ENCODE measurements at places on chromosomes 2 and 18. TPM values are rescaled to one million over a fixed set of nuclear protein-coding genes. Genes with fewer than 3 reads are reported as not detected.

DNA sequence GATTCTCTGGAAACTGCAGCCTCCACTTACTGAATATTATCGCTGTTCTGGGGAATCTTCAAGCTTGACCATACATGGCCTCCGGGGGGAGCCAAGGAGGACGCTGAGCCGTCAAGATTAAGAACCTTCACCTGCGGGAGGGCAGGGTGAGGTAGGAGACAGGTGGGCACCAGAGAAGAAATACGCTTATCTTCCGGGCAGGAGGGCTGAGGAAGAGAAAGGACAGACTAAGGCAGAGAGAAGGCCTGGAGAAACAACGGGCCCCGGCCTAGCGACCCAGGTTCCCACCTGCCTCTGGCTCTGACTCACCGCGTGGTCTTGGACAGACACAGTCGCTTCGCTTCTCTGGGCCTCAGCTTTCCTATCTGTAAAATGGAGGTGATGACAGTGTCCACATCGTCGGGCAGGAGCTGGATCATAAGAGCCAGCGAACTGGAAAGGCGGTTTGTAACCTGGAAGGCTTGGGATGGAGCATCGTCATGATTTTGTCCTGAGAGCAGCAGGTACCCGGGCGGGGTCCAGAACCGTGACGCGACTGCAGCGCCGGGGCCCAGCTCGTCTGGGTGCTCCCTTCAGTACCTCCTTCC is 659 bp downstream of the ZNF142 start:
- DNase-seq: peak; percentile 67

DNA sequence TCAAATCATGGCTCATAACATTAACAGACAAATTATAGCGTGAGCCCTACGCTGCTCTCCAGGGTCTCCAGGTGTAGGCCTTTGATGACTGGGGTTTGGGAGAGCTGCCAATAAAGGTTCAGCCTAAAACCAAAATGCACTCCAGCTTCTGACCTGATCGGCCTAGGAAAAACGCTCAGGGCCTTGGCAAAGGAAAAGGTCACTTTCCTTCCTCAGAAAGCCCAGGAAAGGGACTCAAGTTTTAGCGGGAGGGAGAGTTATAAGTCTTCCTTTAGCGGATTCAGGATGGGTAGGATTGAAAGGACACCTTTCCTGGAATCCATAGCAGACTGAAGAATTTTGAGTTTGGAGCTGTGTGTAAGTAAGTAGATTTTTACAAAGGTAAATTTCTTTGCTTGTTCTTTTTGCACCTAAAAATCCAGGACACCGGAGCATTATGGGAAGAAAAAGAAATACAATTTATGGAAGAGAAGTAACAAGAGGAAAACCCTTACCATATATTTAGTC is 8.8 kb downstream of the EVX2 start:
- DNase-seq: no peak

The PAPOLG gene
- total RNA-seq: 13.2 TPM

The FAHD2B gene
- 31.9 TPM for total RNA-seq

DNA sequence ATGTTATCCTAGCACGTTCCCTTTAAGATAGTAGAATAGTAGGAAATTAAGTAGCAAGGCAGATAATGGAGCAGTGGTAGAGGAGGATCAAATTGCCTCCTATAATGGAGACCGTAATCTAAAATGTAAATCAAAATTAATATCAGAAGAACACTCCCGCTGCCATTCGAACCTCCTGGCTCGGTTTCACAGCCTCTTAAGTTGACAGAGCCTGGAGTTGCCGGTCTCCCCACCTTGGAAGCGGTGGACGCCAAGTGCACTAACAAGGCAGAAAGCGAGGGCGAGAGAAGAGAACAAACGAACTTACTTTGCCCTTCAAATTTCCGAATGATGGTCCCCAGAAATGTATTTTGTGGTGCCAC is 450 bp downstream of the KCNH7 start:
- no peak for DNase-seq

DNA sequence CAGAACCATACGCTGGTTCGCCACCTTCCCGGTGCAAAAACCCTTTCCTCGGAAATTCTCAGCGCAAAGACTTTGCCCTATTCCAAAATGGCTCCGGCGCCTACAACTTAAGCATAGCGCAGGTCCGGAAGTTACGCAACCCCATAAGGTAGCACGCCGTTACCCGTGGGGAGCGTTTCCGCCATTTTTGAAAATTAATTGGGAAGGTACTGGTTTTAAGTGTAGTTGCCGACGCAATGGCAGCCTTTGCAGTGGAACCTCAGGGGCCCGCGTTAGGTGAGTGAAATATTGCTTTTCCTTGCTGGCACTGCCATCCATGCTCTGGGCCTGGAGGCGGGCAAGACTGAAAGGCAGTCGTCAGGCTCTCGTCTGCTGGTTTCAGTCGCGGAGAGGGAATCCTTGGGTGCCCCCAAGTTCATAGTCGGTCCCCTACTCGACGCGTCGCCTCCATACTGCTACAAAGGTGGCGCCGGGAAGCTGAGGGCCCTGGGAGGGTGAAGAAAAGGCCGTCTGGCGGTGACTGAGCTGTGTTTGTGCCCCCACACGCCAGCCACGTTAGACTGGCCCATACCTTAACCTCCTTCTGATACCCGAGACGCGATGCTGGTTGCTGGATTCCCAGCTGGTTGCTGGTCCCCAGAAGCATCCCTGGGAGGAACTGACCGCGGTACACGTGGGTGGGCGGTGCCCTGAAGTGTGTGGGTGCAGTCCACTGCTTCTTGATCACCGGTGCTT is at the start of gene NUP35:
TSS of gene NUP35 (plus strand) at position 222 of the 735 bp plus-strand sequence. CDS start at position 237, 15 bp downstream.
- peak; percentile 88 for DNase-seq

DNA sequence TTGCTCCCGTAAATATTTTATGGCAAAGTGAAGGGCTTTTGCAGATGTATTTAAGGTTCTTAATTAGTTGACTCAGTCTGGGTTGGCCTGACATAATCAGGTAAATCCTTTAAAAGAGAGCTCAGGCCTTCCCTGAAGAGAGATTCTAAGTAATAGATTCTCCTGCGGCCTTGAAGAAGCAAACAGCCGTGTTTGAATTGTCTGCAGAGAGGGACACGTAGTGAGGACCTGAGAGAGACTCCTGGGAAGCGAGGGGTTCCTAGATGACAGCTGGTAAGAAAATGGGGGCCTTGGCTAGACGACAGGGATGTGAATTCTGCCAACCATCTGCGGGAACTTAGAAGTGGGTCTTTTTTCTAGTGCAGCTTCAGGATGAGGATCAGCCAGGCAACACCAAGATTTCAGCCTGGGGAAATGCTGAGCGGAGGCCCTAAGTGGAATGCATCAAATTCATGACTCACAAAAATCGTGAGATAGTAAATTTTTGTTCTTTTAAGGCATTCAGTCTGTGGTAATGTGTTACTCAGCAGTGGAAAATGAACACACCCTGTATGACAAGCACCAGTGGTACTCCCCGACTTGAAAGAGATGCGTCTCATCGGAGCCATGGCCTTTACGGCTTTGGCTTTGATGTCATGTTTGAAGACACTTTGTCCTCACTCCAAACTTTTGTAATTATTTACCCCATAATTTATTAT is 62.1 kb upstream of the SMIM21 start:
- DNase-seq: no peak

The CYS1 gene
- total RNA-seq: 0.11 TPM

DNA sequence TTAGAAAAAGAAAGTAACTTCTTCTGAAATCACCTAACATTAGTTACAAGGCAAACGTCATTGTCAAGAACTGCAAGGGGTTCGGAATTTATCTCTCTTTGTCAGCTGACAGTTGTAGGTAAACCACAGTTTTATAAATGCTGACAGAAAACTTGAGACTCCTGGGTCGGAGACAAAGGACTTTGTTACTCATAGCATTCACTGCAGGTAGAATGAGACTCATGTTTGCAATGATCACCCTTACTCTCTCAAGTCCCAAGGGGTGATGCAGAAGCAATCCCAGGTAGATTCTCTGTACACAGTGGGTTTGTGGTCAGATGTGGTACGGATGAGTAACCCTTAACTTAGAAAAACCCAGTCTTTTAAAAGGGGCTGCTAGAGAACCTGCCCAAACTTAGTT is 757.8 kb downstream of the TRIB2 start:
- DNase-seq: no peak

DNA sequence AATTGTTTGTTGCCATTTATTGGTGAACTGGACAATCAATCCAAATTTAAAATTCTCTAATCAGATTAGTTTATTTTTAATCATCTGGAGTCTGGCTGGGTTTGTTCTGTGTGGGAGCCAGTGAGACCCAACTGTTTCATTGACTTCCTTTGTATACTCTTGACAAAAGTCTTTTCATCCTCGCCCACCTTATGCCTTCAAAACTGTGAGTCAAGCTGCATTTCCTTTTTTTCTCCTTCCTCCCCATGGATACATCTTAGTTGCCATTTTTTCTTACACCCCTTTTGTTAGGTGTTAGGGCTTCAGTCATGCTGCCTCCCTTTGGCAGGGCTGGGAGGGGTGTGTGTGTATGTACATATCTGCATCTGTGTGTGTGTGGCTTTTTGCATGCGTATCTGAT is 117.6 kb downstream of the PRKCE start:
- no peak for DNase-seq

The RMDN2 gene
- total RNA-seq: 2.6 TPM
